ENCODE measurements at places on chromosomes 6 and 20. TPM values are rescaled to one million over a fixed set of nuclear protein-coding genes. Genes with fewer than 3 reads are reported as not detected.

The FILIP1 gene
- polyA plus RNA-seq = 3.5 TPM

The DHX16 gene
- polyA plus RNA-seq = 46.2 TPM

The ZNF341 gene
- polyA plus RNA-seq = 2.4 TPM

The ESR1 gene
- polyA plus RNA-seq = 0.53 TPM

The TFAP2D gene
- not detected for polyA plus RNA-seq

The GTSF1L gene
- not detected for polyA plus RNA-seq

The PHACTR3 gene
- 9.7 TPM for polyA plus RNA-seq

DNA sequence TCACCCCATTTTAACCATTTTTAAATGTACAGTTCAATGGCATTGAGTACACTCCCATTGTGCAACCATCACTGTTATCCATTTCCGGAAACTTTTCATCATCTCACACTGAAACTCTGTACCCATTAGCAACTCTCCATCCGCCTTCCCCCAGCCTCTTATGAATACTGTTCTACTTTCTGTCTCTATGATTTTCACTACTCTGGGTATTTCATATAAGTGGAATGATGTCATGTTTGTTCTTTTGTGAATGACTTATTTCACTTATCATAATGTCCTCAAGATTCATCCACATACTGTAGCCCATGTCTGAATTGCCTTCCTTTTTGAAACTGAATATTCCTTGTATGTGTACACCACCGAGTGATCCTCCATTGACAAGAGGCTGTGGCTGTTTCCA lies 92.9 kb upstream of the TOX2 start:
- no peak for DNase-seq

GRCh38 chr20:32839227-32839981 lies 19.3 kb upstream of the EFCAB8 start:
- no peak for DNase-seq

GRCh38 chr20:13212750-13213149 lies 8.3 kb upstream of the ISM1 start:
- no peak for DNase-seq

DNA sequence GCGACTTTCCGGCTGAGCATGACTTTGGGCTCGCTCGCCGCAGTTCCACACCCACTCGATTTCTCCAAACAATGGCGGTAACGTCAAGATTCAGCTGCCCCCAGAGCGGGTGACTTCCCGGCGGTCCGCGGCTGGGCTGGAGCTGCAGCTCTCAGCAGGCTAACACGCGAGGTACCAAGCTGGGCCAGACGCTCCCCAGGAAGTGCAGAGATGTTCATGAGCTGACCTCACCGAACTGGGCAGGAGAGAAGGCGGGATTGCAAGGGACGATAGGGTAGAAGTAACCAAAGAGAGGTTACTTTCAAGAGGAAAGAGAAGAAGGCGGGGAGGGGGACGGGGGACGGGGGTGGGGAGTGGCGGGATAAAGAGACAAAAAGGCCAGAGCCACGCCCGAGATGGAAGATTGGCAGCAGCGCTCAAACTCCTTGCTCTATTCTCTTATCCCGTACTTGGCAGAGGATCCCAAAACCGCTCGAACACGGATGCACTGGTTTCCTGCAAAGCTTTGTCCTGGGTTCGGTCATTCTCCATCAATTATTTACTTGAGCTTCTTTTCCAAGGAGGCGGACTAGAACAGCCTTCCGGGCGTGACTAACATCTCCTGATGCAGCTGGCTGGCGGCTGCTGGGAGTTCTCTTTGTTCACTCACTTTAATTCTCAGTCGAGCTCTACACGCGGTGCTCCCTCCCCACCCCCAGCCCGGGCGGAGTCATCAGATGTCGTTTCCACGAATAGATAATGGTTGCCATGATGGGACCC lies at the start of gene MTCL3:
TSS of gene MTCL3 (minus strand) at position 626 of the 759 bp plus-strand sequence.
- no peak for DNase-seq

GRCh38 chr20:39038495-39038894 lies 76.4 kb downstream of the DHX35 start:
- no peak for DNase-seq

GRCh38 chr6:90440586-90441283 lies 144.1 kb upstream of the BACH2 start:
- DNase-seq = no peak

- DNase-seq = no peak
These were observed 8.9 kb downstream of the GLP1R start for GRCh38 chr6:39057251-39058155.

DNA sequence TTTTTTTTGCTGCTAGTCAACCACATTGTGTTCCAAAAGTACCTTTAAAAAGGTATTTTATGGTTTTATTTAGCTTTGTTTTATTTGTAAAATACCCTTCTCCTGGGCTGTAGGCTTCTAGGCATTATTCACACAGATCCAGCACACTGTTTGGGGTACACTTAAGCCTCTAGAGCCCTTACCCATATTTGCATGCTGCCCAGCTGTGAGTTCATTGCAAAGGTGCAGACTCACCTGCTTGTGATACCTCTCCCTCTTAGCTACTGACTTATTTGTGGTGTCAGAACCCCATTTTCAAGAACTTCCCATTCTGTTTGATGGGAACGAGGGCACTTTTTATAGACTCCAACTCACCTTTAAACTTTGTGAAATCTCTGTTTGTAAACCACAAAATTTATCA lies 69.8 kb downstream of the RIN2 start:
- DNase-seq = no peak

- no peak for DNase-seq
These were observed 24.8 kb downstream of the GNAS start for GRCh38 chr20:58877050-58877975.

DNA sequence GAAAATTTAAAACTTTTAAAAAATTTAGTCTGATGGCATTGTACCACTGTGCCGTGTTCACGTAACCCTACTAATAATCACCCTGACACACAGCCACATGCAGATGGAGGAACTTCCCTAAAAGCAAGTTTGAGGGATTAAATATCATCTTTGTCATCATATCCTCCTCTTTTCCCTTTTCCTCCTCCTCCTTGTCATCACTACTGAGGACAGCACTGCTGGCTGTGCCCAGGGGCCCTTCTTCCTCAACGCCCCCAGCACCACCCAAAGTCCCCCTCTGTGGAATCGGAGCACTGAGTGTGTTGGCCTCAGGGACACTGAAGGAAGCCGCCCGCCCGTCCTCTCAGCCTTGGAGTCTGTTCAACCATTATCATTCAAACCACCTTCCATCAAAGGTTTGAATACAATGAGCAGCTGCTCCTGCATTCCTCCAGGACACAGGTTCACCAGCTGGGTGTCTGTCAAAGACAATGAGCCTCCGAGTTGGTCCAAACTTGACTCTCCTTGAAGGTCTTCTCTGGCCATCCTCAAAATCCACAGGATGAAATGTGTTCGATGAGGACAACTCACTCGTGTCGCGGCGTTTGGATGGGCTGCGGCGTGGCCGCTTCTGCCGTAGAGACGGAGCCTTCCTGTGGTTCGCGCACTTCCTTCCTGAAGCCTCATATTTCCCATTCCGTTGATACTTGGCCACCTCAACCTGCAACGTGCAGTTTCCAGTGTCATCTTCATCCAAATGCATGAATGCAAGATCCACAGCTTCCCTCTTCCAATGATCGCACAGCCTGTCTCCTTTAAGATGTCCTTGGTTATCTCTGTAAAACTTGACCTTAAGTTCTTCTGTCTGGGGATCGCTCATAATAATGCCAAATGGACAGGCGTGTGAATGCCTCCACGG lies 23.3 kb downstream of the NQO2 start:
- no peak for DNase-seq

GRCh38 chr6:108771421-108771820 lies 76.8 kb upstream of the ARMC2 start:
- no peak for DNase-seq

DNA sequence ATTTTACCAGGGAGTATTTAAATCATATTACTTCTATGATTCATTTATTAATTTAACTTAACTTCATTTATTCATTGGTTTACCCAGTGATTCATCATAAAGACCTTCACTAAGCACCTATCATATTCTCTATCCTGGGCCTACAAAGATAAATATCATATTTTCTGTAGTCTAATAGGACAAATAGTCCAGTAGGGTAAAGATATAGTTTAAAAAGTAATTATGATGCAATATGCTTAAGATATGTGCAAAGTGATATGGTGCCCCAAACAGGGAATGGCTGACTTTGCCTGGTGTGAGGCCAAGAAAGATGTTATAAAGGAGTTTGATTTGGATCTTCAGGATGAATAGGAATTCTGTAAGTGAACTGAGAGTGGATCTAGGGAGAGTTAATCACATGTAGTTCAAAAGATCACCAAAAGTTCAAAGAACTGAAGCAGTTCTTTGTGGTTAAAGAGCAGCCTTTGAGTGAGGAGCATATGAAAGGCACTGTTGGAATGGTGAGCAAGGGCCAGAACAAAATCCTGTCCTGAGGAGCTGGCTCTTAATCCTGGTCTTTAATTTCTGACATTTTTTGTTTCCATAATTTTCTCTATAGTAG lies 45.5 kb downstream of the MLIP start:
- no peak for DNase-seq

DNA sequence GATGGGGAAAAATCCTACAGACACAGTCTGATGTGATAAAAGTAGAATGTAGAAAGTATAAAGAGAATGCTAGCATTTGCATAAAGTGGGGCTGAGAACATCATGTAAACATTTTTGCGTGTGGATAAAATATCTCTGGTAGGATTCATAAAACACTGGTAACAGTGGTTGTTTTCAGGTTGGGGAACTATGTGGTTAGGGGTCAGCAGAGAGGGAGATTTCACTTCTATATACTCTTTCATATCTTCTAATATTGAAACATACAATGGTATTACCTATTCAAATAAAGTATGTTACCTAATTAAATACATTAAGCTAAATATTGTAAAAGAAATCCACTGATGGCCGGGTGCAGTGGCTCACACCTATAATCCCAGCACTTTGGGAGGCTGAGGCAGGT lies 96.2 kb upstream of the CCDC167 start:
- no peak for DNase-seq

DNA sequence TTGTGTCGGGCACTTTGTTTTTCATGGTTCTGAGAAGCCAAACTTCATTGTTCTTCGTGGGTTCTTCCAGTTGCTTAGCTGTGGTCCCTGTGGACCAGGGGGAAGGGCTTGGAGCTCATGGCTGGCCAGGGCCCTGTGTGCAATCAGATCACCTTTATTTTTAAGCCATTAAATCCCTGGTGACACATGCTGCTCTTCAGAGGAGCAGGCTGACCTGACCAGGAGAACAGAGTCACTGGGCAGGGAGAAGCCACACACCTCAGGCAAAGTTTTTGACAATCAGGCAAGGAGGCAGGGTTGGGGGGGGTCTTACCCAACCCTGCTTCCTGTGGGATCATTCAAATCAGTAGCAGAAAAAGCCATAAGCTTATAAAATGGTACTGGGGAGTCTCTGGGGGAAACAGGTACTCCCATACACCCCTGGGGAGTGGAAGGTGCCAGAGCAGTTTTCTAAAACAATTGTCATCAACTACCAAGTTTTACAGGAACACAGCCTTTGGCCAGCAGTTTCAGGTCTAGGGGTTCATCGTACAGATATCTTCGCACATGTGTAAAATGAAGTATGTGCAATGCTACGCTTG lies 37.0 kb upstream of the PREX1 start:
- DNase-seq = no peak

DNA sequence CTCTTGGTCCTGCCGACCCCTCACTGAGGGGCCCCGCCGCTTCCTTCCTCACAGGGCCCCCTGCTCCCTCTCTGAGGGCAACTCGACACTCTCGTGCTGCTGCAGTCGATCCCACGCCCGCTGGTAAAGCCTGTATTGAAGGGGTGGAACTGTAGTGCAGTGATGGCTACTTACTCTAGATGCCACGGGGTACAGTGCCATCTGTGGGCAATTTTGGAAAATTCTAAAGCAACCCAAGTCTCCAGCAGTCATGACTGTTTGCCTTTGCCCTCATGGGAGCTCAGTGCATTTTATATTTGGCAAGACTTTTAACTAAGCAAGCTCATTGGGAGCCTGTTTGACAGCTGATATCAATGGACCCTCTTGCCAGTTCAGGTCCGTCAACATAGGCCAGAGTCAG lies 6.5 kb upstream of the C6orf136 start:
- no peak for DNase-seq

DNA sequence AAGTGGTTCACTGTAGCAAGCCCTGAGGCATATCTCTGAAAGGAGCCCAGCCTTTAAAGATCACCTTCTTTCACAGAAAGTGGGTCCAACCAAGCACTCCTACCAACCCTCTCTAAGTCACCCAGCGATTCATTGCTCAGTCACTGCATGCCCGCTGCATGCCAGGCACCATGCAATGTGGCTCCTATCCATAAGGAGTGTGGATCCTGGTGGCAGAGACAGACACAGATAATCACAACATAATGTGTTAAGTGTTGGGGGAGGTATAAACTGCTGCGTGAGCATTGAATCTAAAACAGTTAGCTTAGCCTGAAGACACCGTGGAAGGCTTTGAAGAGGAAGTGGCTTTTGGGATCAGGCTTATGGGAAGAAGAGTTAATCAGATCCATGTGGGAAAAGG lies 659.5 kb downstream of the PTPRT start:
- DNase-seq = no peak

GRCh38 chr6:52164319-52165094 lies 21.7 kb upstream of the IL17A start:
- DNase-seq = no peak

- DNase-seq = no peak
These were observed 24.6 kb downstream of the PRSS35 start for GRCh38 chr6:83536647-83537589.

DNA sequence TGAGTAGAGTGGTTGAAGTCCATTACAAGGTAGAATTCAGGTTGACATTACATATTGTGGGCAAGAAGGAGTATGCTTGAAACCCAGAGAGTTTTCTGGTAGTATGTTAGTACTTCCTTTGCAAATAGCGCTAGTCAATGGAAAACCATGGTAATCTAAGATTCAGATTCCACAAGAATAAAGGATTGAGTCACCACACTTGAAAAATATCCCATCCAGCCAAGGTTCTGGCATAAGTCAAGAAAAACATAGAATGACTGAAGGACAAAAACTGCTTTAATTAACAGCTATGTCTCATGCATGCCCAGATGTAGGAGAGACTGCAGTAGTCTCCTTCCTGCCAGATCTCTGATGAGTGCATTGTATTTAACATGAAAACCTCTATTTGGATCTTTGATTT lies 469.8 kb downstream of the BMP2 start:
- DNase-seq = no peak

DNA sequence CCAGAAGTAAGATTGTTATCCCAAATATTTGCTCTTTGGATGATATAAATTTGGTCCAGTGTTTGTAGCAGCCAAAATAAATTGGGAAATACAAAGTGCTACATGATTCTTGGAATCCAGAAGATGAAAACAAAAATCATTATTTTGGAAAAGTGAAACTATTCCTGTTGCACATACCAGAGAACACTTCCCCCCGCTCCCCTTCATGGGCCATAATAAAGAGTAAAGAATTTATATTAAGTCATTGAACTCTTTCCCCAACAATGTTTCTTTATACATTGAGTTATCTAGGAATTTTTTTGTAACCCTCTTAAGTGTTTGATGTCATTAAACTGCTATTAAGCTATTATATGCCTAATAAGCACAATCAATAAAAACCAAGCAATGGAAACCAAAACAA lies 490.4 kb upstream of the HS3ST5 start:
- no peak for DNase-seq

DNA sequence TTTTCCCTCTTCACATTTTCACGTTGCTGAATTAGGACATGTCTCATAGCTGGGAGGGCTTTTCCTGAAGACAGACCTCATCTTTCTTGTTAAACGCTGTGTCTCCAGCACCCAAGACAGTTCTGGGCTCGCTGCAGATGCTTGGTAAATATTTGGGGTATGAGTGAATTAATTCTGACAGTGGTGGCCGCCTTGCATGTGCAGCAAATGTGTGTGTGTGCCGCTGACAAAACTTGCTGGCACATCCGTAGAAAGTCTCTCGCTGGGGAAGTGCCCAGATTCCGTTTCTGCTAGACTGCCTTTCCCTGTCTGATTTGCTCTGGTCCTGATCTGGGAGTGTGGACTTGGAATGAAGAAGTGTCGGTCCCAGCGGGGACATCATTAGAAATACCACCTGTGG lies 48.2 kb upstream of the ZNFX1 start:
- no peak for DNase-seq
